ENCODE measurements at places on chromosomes 2 and 18. TPM values are rescaled to one million over a fixed set of nuclear protein-coding genes. Genes with fewer than 3 reads are reported as not detected.

- DNase-seq, result peak; percentile 38
Observed at GRCh38 chr2:42925742-42926433, 133.5 kb upstream of the HAAO start.

DNA sequence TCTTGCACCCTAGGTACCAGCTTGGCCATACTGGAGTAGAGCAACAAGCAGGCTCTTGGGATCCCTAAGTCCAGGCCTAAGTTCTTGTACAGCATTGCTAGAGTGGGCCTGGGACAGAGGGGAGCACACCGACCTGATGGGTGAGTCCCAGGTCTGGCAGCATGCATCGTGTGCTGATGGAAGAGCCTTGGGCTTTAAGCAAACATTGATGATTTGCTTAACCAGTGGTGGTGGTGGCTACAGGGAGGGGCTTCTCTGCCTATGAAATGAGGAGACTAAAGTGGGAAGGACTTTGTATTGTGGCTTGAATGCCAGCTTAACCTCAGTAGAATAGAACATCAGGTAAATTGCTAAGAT, 39.2 kb upstream of the UXS1 start:
- no peak for DNase-seq

GRCh38 chr18:26546170-26546874, 2.0 kb downstream of the KCTD1 start:
- no peak for DNase-seq

DNA sequence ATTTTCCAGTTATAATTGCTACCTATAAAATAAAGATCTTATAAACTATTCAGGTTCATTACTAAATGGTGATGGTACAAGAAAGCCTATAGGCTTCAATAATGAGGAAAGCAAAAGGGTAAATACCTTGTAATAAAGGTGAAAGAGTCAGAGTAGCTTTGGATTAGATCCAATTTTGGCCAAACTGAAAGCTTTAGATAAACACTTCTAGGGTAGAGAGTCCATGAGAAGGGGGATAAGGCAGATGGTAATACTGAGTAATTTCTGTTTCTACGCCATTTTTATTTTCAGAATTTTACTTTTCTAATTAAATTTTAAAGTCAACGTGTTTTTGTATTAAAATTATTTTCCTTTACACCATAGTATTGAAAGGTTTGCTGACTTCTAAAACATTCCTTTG, 9.4 kb downstream of the CASP8 start:
- DNase-seq, result no peak

GRHL1 gene
- 13.2 TPM for total RNA-seq

- DNase-seq, result no peak
Observed at GRCh38 chr18:63067939-63068338, 251.6 kb downstream of the BCL2 start.

INHA gene
- total RNA-seq, result not detected

GRCh38 chr18:28715206-28715605, 538.3 kb upstream of the CDH2 start:
- DNase-seq, result no peak

USP34 gene
- 131 TPM for total RNA-seq

- no peak for DNase-seq
Observed at GRCh38 chr2:230010501-230010900, 58.2 kb downstream of the SLC16A14 start.

TFPI gene
- 66.7 TPM for total RNA-seq

TUBB8B gene
- not detected for total RNA-seq

DNA sequence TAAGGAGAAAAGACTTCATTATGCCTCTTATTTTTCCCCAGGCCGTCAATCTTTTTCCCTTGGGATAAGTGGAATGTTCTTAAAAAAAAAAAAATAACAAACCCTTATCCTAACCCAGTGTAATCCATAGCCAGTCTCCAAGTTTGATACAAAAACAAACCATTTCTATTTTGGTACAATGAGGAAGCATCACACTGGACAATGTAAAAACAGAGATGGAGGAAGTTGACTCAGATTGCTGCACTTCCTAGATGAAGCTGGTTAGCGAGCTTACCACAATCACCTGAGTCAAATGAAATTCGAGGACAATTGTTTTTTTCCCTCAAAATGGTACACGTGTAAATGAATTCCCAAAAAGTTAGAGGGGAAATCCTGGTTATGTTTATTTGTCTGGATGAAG, 259.7 kb downstream of the TCF4 start:
- DNase-seq, result peak; percentile 26

C2orf80 gene
- not detected for total RNA-seq

CASP10 gene
- total RNA-seq, result 3.4 TPM

KHK gene
- total RNA-seq, result 3.4 TPM

DNA sequence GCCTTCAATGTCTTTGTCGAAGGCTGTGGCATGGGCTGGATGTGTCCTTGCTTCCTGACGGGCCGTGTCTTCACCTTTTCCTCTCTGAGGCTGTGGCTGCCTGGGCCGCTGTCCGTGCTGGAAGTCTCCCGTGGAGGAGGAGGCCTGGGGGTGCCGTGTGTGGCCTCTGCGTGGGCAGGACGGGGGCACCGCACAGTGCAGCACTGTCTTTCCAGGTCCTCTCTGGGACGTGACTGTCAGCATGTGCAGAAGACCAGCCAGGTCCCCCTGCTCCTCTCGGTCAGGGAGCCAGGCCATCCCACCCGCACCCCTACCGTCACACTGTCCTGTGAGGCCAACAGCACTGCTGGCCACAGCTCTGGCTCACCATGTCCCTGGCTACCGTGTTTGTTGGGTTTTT, 64.4 kb upstream of the ZNF236 start:
- DNase-seq, result no peak

GRCh38 chr2:145206496-145207281, 686.8 kb upstream of the ZEB2 start:
- DNase-seq, result no peak

DNA sequence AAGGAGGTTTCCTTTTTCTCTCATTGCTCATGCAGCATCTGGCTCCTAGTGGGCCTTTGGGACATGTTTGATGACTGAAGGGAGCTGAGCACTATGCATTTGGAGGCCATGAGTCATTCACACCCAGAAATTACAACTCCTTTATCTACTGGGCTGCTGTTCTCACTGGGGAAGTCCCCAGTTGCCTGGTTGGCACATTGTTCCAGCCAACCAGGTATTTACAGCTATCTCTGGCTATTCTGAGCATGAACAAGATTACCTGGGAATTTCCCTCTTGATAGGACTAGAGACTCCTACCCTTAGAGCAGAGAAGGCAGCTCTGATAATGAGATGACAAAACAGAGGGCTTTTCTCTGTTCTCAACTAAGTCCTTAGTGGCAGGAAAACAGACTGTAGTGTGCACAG, 206.5 kb downstream of the SETBP1 start:
- DNase-seq, result no peak

SERPINB5 gene
- 49.4 TPM for total RNA-seq

CTLA4 gene
- total RNA-seq, result not detected

TUBA4B gene
- total RNA-seq, result 0.72 TPM

SP9 gene
- not detected for total RNA-seq

ALPP gene
- not detected for total RNA-seq
